Activated CD4-positive, alpha-beta memory T cell treated with anti-CD3 and anti-CD28 coated beads, Interleukin-2, amount 10 ng/mL, durations not matched to agents 7 days and 5 days (primary cell): ENCODE measurements at places on chromosomes 13 and 19. TPM values are rescaled to one million over a fixed set of nuclear protein-coding genes. Genes with fewer than 3 reads are reported as not detected.
A peak's percentile ranks its signal among the peaks of the same experiment; 100 is the strongest.

GRCh38 chr13:49733181-49733951 is 42.1 kb upstream of the EBPL start:
- no peak for DNase-seq
- no peaks in the 10 kb centered on the region for H3K27me3 ChIP-seq
- no peak overlapping the region for H3K4me3 ChIP-seq
- H3K36me3 ChIP-seq: peaks cover 14% of the 10 kb centered on the region
- H3K27ac ChIP-seq: no peak overlapping the region

Gene CKAP2
- 83.7 TPM for total RNA-seq

Gene CDC16
- 64.0 TPM for total RNA-seq

Gene LGALS7B
- total RNA-seq: not detected

GRCh38 chr13:77893066-77893465 is 25.6 kb downstream of the EDNRB start:
- no peak for DNase-seq
- H3K27ac ChIP-seq: no peak overlapping the region
- no peaks in the 10 kb centered on the region for H3K4me1 ChIP-seq
- H3K4me3 ChIP-seq: no peak overlapping the region
- peaks cover 5% of the 10 kb centered on the region for H3K27me3 ChIP-seq

DNA sequence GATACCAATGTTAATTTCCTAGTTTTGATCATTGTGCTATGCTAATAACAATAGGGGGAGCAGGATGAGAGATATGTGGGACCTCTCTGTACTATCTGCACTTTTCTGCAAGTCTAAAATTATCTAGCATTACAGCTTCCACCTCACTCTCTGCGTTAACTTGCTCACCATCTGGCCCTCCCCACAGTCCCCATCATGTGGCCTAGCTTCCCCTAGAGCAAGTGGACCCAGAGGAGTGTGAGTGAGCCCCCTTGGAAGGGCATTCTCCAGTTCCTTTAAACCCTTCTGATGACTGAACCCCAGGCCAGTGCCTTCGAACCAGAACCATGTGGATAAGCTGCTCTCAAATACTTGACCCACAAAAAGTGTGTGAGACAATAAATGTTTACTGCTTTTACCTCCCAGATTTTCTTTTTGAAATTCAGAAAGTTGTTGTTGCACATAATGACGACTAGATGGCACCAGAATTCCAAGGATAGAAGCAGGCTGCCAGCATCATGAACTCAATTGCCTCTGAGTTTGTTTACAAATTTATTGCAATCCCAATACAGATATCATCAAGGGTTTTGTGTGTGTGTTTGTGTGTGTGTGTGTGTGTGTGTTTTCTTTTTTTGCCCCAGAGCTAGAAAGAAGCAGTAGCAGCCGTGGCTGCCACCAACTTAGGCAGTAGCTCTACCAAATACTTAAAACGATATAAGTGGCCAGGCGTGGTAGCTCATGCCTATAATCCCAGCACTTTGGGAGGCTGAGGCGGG is 49.0 kb upstream of the ZNF780A start:
- peaks cover 22% of the 10 kb centered on the region for H3K4me1 ChIP-seq
- H3K27me3 ChIP-seq: peaks cover 14% of the 10 kb centered on the region
- H3K4me3 ChIP-seq: no peak overlapping the region

GRCh38 chr13:23610966-23611491 is 40.8 kb downstream of the TNFRSF19 start:
- no peak overlapping the region for H3K4me3 ChIP-seq
- peaks cover 24% of the 10 kb centered on the region for H3K27me3 ChIP-seq
- peaks cover 9% of the 10 kb centered on the region for H3K4me1 ChIP-seq
- no peaks in the 10 kb centered on the region for H3K36me3 ChIP-seq
- H3K27ac ChIP-seq: no peak overlapping the region

Gene PTPRH
- not detected for total RNA-seq

DNA sequence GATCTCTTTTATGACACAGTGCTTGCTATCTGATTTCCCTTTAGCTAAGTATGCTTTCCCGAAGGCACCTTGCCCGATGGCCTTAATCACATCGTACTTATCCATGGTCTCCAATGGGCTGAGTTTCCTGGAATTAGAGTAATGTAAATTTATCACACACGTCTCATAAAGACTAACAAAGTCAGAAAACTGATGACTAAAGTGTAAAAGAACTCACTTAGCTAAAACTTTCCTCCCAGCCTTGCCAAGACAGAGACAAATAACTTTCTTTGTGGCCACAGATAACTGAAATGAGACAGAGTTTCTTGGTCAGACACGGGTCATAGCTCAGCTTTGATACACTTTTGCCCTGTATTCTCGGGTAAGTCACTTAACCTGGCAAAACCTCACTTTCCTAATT is 1.5 kb downstream of the NEK5 start:
- H3K27ac ChIP-seq: no peak overlapping the region
- H3K36me3 ChIP-seq: no peaks in the 10 kb centered on the region
- no peak for DNase-seq
- H3K27me3 ChIP-seq: peaks cover 19% of the 10 kb centered on the region
- peaks cover 15% of the 10 kb centered on the region for H3K4me1 ChIP-seq

Gene ZNF101
- 105 TPM for total RNA-seq

GRCh38 chr19:19900139-19900728 is 512 bp upstream of the ZNF93 start:
- peak overlapping the region; percentile 93 for H3K27ac ChIP-seq
- H3K4me3 ChIP-seq: peak overlapping the region; percentile 96
- peaks cover 30% of the 10 kb centered on the region for H3K4me1 ChIP-seq
- peaks cover 72% of the 10 kb centered on the region for H3K36me3 ChIP-seq

Gene C19orf47
- total RNA-seq: 19.0 TPM

GRCh38 chr19:55341171-55341588 is 1.5 kb downstream of the KMT5C start:
- H3K36me3 ChIP-seq: peaks cover 6% of the 10 kb centered on the region
- peaks cover 19% of the 10 kb centered on the region for H3K4me1 ChIP-seq
- peak; percentile 68 for DNase-seq
- peak overlapping the region; percentile 83 for H3K4me3 ChIP-seq
- peaks cover 10% of the 10 kb centered on the region for H3K27me3 ChIP-seq
- peak overlapping the region; percentile 82 for H3K27ac ChIP-seq

Gene SLC1A6
- not detected for total RNA-seq

Gene DHDH
- 1.6 TPM for total RNA-seq

- peaks cover 18% of the 10 kb centered on the region for H3K4me1 ChIP-seq
- H3K4me3 ChIP-seq: no peak overlapping the region
- peak; percentile 50 for DNase-seq
- H3K36me3 ChIP-seq: peaks cover 73% of the 10 kb centered on the region
- H3K27me3 ChIP-seq: no peaks in the 10 kb centered on the region
Measured at GRCh38 chr13:48066310-48066989, 28.5 kb downstream of the MED4 start.

DNA sequence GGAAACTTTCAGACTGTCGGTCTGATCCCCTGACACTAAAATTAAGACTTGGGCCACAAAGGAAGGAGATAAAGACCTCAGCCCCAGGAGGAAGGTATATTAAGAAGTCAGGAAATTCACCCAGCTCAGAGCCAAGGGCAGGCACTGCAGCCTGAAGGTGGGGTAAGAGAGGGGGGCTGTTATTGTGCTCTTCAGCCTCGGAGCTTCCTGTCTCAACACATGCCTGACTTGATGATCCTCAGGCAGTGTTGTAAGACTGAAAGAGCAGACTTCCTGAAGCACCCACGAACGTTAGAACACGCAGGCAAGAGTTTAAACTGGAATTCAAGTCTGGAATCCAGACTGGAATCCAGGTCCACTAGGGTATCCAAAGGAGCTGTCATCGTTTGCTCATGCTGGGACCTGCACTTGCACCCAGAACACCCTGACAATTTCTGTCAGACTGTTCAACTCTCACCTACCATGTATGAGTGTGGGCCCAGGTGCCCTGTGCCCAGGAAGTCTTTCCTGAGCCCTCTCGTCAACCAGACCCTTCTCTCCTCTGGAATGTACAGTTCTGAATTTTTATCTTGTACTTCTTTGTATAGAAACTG is 10.7 kb upstream of the FLT1 start:
- no peak overlapping the region for H3K4me3 ChIP-seq
- DNase-seq: no peak
- H3K36me3 ChIP-seq: no peaks in the 10 kb centered on the region
- no peak overlapping the region for H3K27ac ChIP-seq

Gene NCR1
- total RNA-seq: not detected

DNA sequence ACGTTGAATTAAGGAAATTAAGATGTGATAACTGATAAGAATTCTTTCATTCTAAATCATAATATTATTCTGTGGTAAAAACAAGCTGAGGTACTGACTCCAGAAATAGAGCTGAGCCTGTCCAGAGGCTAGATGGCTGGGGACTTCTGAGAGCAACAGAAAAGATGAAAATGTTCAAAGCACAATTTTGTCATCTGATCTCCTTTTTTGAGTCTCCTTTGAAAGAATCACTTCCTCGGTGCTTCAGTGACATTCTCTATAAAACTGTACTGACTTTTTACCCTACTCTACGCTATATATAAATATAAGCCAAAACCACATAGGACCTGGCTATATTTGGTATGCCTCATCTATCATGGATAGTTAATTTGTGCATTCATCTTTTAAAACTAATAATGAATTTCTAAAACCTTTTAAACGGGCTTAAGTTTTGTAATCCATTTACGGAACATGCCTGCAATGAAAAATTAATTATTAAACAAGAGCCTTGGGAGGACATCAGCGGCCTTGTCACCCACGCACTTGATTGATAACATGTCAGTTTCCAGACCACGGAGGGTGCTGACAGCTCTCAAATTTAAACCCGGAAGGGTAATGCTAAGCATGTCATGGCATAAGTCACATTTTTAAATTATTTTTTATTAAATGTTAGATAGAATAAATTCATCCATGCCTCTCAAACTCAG is 235.5 kb downstream of the PCDH9 start:
- H3K4me1 ChIP-seq: no peaks in the 10 kb centered on the region
- H3K36me3 ChIP-seq: no peaks in the 10 kb centered on the region
- no peak overlapping the region for H3K4me3 ChIP-seq
- no peak for DNase-seq

DNA sequence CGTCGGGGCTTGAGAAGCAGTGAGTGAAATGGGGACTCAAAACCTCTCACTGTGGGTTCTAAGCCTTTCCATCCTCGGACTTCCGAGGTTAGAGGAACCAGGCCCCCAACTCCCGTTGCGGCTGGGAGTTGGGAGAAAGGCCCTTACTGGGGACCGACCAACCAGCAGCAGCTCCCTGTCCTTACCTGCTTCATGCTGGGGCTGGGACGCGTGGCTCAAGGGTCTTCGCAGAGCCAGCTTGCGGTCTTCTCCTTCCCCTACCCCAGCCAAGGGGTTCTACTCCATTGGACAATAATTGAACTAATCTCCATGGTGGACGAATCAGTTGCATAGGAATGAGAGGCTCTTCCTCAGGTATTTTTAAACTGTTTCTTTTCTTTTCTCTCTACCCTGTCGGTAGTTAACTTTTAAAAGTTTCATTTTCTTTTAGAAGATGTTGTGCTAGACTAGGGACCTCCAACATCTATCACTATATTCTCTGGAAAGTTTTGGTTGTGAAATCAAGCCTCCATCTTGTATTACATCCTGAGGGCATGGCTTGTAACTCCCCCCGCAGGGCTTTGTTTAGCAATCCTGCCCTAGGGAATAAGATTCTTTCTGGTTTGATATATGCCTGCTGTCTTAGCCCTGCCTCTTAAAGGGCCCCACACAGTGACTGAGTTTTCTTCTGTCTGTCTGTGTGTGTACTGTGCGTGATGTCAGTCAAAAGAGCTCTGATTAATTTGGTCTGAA is 1027.1 kb upstream of the PCDH9 start:
- H3K4me3 ChIP-seq: no peak overlapping the region
- H3K36me3 ChIP-seq: no peaks in the 10 kb centered on the region
- no peak for DNase-seq
- no peak overlapping the region for H3K27ac ChIP-seq

- no peak for DNase-seq
- H3K4me1 ChIP-seq: no peaks in the 10 kb centered on the region
- no peaks in the 10 kb centered on the region for H3K36me3 ChIP-seq
Measured at GRCh38 chr19:32396046-32396652, 9.4 kb upstream of the DPY19L3 start.

Gene CNFN
- total RNA-seq: not detected

DNA sequence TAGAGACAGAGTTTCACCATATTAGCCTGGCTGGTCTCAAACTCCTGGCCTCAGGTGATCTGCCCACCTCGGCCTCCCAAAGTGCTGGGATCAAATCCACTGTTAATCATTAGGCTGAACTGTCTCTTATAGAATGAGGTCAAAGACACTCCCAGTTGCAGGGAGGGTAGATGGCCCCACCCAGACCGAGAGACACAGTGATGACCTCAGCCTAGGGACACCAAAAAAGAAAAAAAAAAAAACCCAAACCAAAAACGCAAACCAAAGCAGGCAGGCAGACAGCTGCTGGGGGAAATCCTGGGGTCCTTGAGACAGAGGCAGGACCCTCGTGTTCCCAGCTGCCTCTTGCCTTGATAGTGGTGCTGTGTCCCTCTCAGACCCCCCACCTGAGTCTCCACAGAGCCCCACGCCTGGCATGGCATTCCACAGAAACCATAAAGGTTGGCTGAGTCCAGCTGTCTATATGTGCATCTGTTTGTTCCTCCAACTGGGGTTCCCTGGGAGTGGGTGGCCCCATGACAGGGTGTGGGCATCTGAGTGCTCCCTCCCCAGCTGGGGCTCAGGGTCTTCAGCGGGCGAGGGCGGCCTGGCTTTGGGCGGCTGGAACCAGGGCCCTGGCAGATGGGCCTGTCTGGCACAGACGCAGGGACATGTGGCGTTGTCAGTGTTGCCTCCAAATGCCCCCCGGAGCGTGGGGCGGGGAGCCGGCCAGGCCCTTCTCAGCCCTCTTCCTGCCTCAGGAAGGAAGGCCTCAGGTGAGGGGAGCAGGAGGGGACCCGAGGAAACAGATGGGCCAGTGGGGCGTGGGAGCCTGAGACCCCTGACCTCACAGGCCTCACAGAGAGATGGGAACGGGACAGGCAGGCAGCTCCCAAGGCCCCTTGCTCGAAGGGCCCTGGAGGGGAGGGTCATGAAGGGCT is 5.2 kb downstream of the DAND5 start:
- peaks cover 5% of the 10 kb centered on the region for H3K27me3 ChIP-seq
- no peaks in the 10 kb centered on the region for H3K4me1 ChIP-seq
- DNase-seq: no peak
- no peak overlapping the region for H3K27ac ChIP-seq
- no peaks in the 10 kb centered on the region for H3K36me3 ChIP-seq

GRCh38 chr19:51441410-51442390 is 16.6 kb downstream of the SIGLEC8 start:
- peak; percentile 95 for DNase-seq
- H3K27me3 ChIP-seq: peaks cover 29% of the 10 kb centered on the region

GRCh38 chr13:70896136-70896535 is 787.9 kb upstream of the KLHL1 start:
- no peak overlapping the region for H3K4me3 ChIP-seq
- DNase-seq: no peak
- no peaks in the 10 kb centered on the region for H3K4me1 ChIP-seq
- H3K36me3 ChIP-seq: no peaks in the 10 kb centered on the region
